ENCODE measurements at places on chromosomes 7 and 10.

DNA sequence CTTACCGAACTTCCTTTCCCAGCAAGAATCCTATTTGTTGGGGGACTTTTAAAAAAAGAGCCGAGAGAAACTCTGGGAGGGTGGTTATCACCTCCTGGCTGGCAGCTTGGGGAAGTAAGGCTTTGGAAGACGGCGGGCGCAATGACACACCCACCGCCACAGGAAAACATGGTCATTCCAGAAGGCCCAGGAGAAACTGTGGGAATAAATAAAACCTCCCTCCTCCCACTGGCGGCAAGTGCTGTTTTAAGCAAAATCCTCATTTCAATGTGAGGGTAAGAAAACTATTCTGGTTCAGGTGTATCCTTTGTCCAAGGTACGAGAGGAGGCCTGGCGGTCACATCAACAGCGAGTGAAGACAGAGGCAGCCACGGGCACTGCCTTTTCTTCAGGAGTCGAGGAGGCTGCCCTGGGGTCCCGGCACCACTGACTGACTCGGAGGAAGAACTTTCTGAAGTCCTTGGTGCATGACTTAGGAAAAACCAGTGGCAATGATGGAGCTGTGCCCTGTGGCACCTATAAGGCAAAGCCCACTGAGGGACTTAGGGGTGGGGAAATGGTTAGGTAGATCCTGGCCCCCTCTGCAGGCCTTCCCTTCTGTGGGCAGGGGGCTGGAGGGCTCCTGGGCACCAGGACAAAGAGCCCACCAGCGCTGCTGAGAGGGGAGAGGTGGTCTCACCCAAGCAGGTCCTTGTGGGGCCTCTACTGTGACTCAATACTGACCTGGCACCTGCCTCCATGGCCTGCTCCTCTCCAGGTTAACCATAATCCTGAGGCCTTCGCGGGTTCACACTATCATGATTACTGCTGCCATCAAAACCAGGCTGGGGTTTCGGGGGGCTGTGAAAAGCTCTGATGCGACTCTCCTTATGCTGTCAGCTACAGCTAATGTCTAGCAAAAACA is 21.4 kb downstream of the DNAJB12 start:
- DNase-seq = no peak

- no peak for DNase-seq
Observed at GRCh38 chr10:118012952-118013525, 33.7 kb downstream of the RAB11FIP2 start.

DNA sequence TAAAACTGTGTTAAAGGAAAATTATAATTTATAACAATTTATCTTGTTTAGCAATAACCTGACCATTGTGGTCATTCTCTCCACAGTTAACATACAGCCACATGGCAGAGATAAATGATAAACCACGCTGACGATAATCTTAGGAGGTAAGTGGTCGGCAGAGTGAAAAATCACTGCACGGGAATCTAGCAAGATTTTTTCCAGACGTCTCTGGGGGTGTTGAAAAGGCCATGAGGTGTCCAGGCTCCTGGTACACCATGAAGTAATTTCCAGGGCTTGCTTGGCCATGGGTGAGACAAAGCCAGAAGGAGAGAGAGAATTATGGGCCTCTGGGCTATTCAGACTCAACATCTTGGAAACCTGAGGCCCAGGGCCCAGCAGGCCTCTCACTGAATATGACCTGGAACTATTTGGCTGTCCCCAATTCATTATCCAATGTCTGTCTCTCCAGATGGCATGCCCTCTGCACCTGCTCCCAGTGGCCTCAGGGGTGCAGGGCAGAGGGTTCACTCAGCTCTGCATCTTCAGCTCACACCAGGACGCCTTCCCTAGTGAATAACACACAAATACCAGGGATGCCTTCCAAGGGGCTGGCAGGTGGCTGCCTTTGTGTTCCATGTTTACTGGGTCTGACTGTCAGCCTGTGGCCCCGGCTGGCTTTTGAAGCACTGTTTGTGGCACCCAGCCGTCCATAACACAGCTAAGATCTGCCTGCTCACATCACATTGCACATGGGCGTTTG is 590.4 kb upstream of the PFKP start:
- DNase-seq = no peak

- no peak for DNase-seq
Observed at GRCh38 chr10:61047081-61047480, 103.1 kb upstream of the RHOBTB1 start.

DNA sequence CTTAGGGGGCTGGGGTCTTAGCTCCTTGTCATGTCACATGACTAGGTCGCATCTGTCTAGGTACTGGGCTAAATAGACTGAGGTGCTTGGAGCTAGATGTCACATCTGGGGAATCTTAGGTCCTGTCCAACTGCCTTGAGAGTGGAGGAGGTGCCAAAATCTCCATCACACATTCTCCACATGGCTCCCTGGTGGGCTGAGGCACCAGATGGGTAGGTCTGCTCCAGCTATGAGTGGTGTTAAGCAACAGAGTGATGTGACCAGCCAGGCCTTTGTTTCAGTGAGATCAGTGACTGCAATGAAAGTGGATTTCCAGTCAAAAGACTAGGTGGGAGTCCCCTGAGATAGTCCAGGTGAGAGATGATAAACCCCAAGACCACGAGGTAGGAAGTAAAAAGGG is 251.8 kb downstream of the BMPER start:
- DNase-seq = peak; percentile 87

GRCh38 chr10:69766161-69766910 is 35.4 kb upstream of the COL13A1 start:
- peak; percentile 56 for DNase-seq

- DNase-seq = no peak
Observed at GRCh38 chr10:48899781-48900180, 39.9 kb downstream of the LRRC18 start.

DNA sequence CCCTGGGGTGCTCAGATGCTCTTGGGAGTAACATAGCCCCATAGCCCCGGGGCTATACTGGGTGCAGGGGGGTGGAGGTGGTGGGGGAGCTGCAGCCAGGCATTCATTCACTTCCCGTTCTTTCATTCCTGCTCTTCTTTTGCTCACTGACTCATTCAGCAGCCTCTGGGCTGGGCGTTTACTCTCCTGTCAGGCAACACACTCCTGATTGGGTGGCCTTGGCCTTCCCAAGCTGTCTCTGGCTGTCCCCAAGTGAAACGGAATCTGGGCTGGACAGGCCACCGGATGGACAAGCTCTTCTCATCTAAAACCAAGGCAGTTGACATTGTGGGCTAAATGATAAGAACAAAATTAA is 34.6 kb downstream of the CHST3 start:
- DNase-seq = peak; percentile 69

DNA sequence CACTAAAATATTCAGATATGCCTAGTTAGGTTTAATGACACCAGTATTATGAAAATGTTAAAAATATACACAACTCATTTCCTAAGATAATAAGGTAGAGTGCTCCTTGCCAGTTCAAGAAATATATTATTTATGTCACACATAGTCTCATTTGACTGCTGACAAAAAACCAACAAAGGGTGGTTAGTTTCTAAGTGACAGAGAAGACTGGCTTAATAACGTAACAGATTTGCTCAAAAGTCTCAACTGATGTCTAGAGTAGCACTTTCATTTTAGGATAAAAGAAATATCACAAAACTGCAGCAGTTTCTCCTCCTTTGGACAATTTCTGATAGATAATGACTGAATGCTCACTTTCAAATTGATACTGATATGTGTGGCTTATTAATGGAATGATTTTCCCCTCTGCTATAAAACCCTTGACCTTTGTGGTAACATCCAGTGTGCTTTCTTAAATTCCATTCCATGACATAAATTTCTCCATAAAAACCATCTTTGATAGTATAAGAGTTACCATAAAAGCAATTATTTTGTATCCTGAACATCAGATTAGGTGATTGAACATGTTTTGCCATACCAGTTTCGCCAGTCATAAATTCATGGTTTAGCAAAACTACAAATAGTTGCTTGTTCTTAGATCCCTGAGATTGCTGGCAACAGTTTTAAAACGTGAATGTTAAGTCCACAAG is 94.2 kb downstream of the NRBF2 start:
- DNase-seq = no peak

DNA sequence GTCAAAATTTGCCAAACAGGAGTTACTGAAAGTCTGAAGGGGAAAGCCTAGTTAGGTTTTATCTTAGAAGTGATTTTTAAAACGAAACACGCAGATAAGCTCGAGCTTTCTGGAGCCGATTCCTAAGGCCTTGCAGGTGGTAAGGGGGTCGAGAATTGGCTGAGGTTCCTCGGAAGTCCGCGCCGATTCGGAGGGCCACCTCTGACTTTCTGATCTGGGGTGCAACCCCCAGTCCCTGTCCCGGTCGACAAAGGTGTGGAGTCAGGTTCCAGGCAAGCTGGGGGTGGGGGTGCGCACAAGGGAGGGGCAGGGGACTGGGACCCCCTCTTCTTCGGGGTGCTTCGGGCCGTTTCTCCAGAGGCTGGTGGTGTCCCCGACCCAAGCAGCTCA is 701 bp upstream of the CUL1 start:
- no peak for DNase-seq

- DNase-seq = no peak
Observed at GRCh38 chr7:22123139-22123538, 177.4 kb upstream of the CDCA7L start.

DNA sequence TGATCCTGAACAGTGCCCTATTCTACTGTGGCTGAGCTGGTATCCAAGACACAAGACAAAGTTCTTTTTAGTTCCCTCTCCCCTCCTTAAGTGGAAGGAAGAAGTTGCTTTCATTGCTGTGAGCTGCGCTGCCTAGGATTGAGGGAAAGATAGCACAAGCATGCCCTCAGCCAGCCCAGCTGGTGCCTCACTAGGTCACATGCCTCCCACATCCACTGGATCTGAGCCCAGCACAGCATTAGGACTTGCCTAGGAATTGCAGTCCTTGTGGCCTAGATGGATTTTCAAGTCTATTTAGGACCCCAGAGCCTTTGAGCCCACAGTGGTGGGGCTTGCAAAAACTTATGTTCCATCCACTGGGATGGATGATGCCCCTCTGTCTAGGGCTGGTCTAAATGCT is 214.2 kb downstream of the ZNF248 start:
- no peak for DNase-seq

GRCh38 chr10:50375051-50375452 is 123.7 kb upstream of the ASAH2 start:
- DNase-seq = no peak

- DNase-seq = no peak
Observed at GRCh38 chr10:118572256-118573041, 23.0 kb downstream of the PRLHR start.

DNA sequence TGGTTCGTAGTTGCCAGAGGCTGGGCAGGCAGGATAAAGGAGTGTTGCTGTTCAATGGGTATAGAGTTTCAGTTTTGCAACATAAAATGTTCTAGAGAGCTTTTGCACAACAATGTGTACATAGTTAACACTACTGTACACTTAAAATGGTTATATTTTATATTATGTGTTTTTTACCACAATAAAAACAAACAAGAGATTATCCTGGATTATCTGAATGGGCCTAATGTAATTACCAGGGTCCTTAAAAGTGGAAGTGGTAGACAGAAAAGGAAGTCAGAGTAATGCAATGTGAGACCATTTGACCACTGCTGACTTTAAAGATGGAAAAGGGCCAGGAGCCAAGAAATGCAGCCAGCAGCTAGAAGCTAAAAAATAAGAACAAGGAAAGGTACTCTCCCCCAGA is 159.7 kb downstream of the SGMS1 start:
- DNase-seq = no peak

GRCh38 chr7:26000841-26001240 is 151.2 kb upstream of the NFE2L3 start:
- no peak for DNase-seq

GRCh38 chr10:35569111-35569707 is 35.9 kb upstream of the GJD4 start:
- DNase-seq = no peak

- DNase-seq = no peak
Observed at GRCh38 chr10:43211030-43211429, 55.8 kb downstream of the RASGEF1A start.

GRCh38 chr7:7099584-7100014 is 82.7 kb upstream of the C1GALT1 start:
- peak; percentile 92 for DNase-seq

DNA sequence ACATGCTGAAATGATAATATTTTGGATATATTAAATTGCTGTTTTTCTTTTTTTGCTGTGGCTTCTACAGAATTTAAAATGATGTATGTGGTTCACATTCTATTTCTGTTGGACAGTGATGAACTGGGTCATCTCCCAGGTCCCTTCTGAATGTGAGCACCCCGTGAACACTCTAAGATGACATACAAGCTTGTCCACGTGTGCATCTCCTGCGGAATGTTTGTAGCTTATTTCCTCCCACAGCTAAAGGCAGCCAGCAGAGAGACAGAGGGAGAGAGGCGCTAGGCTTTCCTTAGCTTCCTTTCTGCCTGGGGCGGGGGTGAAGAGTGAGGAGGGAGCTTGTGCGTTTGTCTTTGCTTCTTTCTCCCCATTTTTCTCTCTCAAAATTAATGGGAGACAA is 219.1 kb downstream of the EMX2 start:
- no peak for DNase-seq

DNA sequence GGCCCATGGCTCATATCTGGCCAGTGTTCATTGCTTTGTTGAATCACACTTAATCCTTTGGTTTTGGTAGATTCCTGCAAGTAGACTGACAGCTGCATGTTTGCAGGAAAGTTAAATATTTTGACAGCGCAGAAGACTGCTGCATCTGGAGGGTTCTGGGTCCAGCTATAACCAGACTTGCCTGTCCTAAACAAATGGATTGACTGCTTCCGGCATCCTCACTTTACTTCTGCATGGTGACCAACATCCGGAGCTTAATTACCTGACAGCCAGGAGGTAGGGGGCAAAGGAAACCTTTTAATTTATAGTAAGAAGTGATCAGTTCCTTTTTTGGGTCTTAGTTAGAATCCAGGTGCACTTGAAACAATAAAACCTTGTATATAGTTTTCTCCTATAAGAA is 263.3 kb downstream of the SNX10 start:
- DNase-seq = no peak

DNA sequence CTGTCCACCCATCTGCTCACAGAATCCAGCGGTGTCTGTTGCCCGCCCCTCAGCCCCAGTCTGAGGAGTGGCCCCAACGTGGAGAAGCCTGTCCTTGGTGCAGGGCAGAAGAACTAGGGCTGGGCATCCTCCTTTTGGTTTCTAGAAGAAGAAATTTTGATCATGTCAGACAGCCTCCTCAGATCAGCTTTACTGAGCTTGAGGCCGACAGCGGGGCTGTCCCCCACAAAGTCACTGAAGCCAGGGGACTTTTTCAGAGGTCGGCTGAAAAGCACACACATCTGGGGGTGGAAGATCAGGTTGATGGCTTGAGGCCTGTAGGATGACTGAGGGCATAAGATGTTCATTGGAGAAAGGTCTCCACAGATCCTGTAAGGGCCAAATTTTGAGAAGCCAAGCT is 767.9 kb downstream of the GRID1 start:
- DNase-seq = no peak
